ENCODE measurements at places on chromosomes 12 and 14.
A peak's percentile ranks its signal among the peaks of the same experiment; 100 is the strongest.

DNA sequence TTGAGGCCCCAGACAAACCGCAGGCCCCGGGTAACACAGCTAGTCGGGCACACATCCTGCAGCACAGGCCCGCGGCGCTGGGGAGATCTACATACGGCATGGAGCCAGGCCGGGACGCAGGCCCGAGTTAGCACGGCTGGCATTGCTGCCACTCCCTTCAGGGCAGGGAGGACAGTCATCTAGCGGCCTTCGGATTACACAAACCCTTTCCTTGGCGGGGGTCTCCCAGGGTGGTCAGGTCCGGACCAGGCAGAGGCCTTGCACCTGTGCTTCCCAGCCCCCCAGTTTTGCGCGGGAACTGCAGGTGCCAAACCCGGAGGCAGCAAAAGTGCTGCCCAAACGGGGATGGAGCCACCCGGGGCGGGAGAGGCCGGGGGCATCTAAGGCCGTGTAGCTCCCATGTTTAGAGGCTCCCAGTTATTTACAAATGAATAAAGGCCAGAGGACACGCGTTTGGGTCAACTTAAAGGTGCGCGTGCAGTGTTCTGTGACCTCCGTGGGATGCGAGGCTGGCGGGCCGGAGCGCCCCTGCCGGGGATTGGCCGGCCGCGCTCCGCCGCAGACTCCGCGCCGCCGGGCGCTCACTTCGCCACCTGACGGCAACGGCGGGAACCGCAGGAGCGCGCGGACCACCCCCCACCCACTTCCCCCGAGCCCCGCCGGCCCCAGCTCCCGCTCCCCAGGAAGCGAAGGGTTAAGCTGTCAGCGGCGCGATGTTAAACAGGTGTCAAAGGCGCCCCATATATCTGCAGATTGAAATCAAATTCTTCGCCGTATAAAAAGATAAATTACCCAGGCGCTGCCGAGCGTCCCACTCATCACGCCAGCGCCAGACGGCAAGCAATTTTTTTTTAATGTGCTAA lies 18.1 kb downstream of the VSX2 start:
- peak; percentile 81 for DNase-seq

GRCh38 chr12:2507814-2508213 lies 287.0 kb upstream of the FKBP4 start:
- no peak for DNase-seq

DNA sequence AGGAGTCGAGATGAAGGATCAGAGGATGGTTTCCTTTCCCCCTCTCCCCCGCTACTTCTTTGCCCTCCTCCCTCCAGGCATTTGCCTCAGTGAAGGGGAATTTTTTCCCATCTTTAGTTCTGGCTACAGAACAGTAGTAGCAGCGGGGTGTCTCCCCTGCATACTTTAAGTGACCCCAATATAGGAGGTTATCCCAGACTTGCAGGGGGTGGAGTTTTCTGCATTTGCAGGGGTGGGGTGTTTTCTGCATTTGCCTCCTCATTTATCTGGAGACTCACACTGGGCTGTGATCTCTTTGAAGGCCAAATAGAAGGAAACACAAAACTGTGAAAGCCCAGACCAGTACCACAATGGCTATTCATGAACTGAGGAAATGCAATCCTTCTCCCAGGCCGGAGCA lies 19.8 kb downstream of the PTPRB start:
- DNase-seq, result no peak

DNA sequence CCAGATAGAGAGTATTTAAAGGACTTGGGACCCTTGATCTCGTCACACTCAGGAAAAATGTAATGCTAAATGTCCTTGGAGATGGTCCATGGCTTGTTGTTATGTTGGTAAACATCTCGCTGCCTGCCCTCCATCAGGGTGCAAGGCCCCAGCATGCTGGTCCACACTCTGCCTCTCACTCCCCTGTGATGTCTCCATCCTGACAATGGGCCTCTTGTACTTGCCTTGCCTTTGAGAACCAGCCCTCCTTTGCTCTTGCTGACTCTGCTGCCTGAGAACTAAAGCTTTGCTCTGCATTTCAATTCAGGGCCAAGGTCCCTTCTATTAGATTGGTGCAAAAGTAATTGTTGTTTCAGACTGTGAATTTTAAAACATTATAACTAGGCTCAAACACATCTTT lies 131.0 kb upstream of the LMNTD1 start:
- no peak for DNase-seq

- DNase-seq, result no peak
Observed at GRCh38 chr14:53355581-53356112, 202.5 kb upstream of the DDHD1 start.

DNA sequence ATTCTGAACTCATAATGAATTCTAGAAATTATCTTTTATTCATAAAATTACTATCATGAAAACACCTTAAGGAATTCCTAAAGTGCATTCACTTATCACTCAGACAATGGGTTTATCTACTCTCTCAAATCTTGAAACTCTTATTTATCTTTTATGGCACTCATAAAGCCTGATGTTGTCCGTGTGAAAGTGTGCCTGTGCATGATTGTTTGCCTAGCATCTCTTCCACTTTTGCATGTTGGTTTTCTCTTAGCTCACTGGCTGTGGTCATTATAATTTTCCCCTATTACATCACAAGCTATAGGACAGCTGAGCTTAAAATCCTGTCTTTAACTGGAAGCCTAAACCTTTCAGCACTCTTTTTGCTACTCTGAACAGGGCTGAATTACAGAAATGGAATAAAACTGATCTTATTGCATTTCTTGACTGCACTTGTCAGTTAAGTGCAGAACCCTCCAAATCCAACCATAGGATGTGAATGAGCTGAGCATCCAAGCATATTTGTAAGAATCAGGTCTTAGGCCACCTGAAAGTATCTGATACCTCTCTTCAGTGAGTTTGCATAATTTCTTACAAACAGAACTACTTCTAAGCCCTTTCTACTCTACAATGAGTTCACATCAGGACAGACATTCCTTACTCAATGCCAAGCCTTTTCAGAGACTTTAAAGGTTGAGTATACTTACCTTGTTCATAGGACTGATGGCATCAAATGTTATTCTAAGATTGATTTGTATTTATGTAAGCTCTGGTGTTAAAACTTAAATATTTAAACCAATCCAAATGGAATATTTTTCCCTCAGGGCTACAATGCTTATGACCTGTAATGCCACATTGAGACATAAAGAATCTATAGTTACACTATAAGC lies 221.2 kb upstream of the KITLG start:
- no peak for DNase-seq

DNA sequence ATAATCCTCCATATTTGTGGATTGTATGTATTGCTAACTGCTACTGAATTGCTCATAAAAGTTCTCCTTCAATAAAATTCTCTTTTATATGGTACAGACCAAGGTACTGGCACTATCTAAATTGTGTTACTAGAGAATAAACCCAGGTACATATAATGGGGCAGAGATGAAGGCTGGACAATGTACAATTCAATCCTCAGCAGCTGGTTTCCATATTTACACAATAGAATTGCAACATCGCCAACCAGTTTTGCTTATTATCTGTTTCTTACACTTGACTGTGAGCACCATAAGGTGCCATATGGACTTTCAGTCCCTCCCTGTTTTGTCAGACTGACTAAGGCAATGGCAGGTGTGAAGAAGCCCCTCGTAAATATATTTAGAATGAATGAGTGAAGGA lies 18.1 kb downstream of the KITLG start:
- DNase-seq, result no peak

DNA sequence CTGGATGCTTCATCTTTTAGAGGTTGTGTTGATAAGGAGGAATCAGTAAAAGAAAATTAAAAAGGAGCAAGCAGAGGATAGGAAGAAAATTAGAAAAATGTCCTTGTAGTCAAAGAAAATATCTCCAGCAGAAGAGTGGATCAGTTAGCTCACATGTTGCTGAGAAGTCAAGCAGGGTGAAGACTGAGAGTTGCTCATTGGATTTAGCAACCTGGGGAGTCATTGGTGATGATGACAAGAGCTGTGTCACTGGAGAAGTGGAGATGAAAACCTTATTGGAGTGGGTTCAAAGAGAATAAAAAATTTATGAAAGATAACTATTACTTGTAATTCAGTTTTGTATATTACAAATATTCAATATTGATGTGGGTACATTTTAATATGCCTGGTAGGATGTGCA lies 9.8 kb downstream of the FRMD6 start:
- no peak for DNase-seq

DNA sequence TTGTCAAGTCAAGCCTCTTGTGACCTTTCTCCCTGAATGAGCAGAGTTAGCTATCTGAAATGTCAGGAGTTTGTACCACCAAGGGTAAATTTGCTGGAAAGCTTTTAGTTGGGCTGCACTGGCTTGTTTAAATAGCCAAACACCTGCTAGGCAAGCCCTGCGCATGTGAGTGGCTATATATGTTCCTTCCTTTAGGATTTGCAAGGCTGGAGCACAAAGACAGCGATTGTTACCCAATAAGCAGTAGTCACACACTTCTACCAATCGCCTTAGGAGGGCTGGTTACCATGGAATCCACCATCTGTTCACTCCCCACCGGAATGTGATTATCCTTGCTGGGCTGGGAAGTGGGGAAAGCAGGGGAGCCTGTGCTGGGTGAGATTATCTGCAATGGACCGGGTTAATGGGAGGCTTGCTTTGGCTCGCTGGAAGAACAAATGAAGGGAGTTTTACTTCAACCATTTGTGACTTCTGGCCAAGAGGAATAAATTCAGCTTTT lies 102.5 kb downstream of the FGD4 start:
- DNase-seq, result no peak

GRCh38 chr12:85923767-85924331 lies 49.8 kb downstream of the NTS start:
- no peak for DNase-seq

DNA sequence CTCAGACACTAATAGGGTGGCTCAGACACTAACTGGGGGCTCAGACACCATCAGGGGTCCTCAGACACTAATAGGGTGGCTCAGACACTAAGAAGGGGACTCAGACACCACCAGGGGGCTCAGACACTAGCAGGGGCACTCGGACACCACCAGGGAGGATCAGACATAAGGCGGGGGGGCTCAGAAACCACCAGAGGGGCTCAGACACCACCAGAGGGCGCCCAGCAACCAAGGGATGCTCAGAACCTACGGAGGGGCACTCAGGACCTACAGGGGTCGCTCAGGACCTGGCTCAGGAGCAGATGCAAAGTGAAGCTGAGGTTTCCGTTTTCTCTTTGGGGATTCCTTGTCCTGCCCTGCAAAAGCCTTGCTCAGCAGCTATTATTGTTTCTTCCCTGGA lies 448.5 kb downstream of the TMEM121 start:
- DNase-seq, result peak; percentile 74

- no peak for DNase-seq
Observed at GRCh38 chr14:85002846-85003245, 527.1 kb upstream of the FLRT2 start.

- no peak for DNase-seq
Observed at GRCh38 chr12:31221551-31221945, 104.4 kb downstream of the SINHCAF start.

DNA sequence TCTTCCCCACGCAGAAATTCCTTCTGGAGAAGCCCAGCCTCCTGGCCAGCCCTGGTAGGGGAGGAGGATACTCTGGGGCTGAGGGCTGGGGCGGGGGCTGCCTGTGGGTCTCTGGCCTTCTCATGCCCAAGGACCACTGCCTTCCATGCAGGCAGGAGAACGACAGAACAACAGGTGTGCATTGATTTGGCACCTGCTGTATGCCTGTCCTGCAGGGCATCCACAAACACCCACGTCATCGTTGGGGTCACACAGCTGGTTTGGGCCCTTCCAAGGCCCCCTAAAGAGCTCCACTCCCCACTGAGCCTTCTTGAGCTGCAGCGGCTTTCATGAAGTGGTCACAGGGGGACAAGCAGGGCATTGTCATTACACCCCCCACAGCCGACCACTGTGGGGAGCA lies 60.4 kb downstream of the PHETA1 start:
- DNase-seq, result no peak

- DNase-seq, result no peak
Observed at GRCh38 chr12:108254517-108255251, 84.4 kb downstream of the CMKLR1 start.

DNA sequence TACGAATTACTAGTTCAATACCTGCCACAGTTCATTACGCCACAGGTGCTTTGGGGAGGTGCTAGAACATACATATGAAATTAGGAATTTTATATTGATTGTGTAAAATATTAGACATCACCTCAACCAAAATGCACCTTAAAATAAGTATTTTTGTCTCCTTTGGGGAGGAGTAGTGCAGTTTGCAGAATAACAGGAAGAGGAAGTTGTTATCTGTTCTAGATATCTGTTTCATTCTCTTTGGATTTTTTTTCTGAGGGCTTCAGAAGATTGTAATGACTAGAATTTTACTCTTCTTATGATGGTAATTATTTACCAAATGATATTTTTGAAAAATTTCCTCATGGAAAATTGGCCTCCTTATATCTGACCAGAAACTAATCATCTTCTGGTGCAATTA lies 9.9 kb upstream of the GYS2 start:
- no peak for DNase-seq

DNA sequence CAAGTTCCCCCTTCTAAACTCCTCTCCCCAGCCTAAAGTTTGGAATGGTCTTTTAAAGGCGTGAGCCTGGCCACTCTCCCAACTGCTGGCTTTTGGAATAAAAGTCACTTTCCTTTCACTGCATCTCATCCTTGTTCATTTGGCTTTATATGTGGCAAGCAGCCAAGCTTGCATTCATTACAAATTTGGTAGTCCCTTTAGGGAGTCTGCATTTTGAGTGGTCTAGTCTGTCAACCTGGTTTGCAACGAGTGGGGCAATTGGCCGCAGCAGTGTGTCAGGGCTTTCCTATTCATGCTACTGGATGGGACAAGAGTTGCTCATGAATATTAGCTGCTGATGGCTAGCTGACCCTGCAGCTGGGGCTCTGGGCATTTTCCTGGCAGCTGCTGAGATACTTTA lies 57.0 kb downstream of the CATSPERB start:
- DNase-seq, result no peak

DNA sequence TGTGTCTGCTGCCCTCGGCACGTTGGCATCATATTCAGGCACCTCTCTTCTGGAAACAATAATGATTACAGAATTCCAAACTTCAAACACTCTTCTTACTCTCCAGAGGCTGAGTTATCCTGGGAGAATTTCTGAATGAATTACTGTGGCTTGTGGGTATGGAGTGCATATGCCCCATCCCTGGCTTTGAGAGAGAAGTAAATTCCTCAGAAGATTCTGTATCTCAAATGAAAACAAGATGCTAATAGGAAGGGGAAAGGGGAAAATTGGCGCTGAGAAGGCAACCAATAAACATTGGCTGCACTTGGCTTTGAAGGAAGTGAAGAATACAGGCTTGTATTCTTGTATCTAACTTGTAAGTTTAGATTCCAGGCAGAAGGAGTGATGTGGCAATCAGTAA lies 132.0 kb upstream of the NOVA1 start:
- no peak for DNase-seq

DNA sequence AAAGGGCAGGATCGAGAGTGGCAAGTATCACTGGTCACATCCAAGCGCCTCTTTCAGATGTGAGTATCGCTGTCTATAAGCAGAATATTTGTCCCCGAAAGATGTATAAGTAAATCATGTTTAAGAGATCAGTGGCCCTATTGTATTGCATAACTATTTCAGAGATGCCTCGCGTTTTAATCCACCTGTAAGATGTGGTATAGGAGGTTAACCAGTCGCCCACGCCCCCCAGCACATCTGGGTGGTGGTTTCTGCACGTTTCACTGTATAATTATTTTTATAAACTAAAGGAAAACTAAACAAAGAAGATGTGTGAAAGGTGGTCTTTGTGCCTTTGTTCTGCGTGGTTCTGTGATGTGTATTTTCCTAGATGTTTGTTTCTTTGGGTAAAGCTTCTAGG lies 28.9 kb downstream of the RIMBP2 start:
- DNase-seq, result no peak
